Activated CD4-positive, alpha-beta T cell treated with anti-CD3 and anti-CD28 coated beads, Interleukin-2, amount 50 U/mL, for 24 hours (primary cell): ENCODE measurements at places on chromosomes 11 and 22.
A peak's percentile ranks its signal among the peaks of the same experiment; 100 is the strongest.

DNA sequence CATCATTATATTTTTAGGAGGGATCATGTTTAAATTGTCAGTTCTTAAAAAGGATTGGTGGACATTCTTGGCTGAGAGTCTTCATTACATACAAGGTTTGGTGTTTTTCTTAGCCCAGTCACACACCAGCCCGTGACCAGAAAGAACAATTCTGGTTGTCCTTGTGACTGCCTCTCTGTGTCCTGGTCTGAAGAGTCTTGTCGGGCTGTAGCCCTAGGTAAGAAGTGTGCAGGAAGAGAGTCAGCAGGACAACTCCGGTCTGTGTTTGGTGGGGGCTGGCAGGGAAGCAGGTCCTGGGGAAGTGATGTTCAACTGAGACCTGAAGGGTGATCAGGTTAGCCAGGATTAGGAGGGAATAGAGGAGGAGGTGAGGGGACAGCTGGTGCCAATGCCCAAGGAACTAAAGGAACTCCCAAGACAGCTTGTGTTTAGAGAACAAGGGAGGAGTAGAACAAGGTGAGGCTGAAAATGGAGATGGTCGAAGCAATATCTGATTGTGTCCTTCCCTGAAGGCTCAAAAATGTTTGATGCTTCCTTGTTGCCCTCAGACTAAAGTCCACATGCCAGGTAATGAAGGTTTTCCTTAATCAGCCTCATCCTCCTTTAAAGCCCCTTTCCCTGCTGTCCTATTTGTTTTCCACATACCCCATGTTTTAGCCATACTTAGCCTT, 65.3 kb upstream of the ADORA2A start:
- DNase-seq, result no peak

GRCh38 chr11:96309016-96309642, 33.9 kb downstream of the MAML2 start:
- DNase-seq, result no peak

DNA sequence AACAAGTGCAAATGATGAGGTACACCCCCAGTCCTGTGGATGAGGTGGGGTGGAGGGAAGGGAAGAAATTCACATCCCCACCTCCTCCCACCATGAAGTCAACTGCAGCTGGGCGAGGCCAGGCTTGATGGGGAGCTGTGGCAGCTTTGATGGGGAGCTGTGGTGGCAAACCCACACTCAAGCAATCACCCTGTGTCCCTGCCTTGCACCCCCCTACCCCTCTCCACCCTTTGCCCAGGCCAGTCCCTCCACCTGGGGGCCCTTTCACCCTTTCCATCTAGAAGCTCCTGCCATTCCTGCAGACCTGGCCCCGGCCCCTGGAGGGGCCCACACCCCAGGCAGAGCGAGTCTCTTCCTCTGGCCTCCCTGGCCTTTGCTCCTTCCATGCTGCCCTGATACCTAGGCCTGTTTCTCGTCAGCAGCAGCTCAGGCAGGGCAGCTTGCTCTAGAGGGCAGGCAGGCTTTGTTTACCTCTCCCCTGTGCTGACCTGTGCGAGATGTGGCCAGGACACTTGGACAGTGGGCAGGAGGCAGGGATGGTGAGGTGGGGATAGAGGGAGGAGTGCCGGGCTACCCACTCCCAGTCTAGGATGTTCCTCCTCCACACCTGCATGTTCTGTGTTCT, 4.5 kb upstream of the FGF3 start:
- no peak for DNase-seq

DNA sequence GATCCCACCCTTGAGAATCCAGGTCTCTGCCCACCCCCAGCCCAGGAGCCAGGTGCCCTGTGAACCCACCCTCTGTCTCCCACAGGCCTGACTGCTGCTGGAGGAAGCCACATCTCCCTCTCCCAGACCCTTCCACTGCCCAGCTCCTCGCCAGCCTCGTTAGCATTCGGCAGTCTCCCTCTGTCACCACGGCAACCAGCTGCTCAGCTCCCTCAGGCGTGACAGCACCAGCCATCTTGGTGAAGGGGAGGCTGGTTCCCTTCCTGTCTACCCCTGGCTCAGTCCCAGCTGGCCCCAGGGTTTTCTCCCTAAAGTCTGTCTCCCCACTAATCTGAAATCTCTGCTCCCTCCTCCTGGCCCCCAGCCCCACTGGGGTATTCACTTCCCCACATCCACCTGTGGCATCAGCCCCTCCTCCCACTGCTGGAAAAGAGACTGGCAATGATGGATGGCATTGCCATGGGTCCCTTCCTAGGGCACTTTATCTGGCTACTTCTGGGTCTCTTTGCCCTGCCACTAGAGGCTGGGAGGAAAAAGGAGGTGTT, 28.1 kb downstream of the NRXN2 start:
- DNase-seq, result no peak

DNA sequence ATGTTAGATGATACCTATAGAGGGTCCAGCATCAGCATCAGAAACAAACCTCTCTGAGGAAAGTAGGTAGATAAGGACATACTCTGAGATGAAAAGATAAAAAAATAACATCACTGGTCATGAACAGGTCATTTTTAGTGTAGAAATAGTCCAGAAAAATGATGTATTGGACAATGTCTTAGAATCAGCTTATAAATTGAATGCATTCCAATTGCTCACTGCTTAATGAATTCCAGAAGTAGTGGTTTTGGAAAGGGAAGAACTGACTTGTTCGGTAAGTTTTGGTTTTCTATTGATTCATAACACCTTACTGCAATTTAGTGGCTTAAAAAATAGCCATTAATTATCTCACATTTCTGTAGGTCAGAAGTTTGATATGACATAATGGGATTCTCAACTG, 929.5 kb upstream of the CCDC90B start:
- DNase-seq, result no peak

- no peak for DNase-seq
Measured at GRCh38 chr11:96219981-96220623, 122.9 kb downstream of the MAML2 start.

GRCh38 chr22:37218771-37219411, 6.6 kb upstream of the SSTR3 start:
- peak; percentile 74 for DNase-seq

DNA sequence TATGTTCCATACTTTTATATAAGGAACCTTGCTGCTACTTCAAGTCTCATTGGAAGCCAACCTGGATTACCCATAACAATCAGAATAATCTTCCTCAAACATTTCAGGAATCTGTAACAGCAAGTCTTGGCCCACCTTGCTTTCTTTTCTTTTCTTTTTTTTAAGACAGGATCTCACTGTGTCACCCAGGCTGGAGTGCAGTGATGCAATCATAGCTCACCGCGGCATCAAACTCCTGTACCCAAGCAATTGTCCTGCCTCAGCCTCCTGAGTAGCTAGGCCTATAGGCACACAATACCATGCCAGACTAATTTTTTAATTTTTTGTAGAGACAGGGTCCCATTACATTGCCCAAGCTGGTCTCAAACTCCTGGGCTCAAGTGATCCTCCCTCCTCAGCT, 29.3 kb upstream of the PRDM10 start:
- no peak for DNase-seq

- DNase-seq, result no peak
Measured at GRCh38 chr11:118910309-118911112, 15.2 kb downstream of the BCL9L start.

DNA sequence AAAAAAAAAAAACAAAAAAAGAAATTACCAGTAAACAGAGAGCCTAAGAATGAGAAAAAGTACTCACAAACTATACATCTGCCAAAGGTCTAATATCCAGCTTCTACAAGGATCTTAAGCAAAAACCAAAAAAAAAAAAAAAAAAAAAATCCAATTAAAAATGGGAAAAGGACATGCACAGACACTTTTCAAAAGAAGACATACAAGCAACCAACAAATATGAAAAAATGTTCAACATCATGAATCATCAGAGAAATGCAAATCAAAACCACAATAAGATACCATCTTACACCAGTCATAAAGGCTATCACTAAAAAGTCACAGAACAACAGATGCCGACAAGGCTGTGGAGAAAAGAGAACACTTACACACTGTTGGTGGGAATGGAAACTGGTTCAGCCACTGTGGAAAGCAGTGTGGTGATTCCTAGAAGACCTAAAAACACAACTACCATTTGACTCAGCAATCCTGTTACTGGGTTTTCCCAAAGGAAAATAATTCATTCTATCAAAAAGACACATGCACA, 18.3 kb downstream of the MS4A6A start:
- DNase-seq, result no peak

- DNase-seq, result no peak
Measured at GRCh38 chr11:36109850-36110606, 166.2 kb downstream of the LDLRAD3 start.

GRCh38 chr22:23259916-23260644, 79.8 kb downstream of the BCR start:
- DNase-seq, result no peak

GRCh38 chr11:112156956-112157766, 6.7 kb downstream of the IL18 start:
- no peak for DNase-seq

DNA sequence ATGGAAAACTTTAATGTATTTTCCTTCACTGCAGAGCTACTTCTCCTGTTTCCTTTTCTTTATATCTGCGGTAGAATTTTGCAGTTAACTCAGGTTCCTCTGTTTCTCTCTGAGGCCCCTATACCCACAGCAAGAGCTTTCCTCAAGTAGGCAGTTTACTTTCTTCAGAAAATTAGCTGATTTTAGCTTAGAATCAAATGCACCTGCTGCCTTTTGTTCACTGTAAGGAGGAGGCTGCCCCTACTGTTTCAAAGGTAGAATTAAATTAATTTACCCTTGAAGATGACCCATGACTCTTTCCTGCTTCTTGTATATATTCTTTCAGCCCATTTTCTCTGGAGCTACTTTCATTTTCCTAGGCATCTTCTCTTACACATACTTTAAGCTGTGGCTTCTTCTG, 68.7 kb upstream of the GDPD4 start:
- no peak for DNase-seq

- DNase-seq, result no peak
Measured at GRCh38 chr11:8333376-8333775, 69.7 kb upstream of the LMO1 start.

- no peak for DNase-seq
Measured at GRCh38 chr11:120310870-120311269, 14.2 kb upstream of the TLCD5 start.

DNA sequence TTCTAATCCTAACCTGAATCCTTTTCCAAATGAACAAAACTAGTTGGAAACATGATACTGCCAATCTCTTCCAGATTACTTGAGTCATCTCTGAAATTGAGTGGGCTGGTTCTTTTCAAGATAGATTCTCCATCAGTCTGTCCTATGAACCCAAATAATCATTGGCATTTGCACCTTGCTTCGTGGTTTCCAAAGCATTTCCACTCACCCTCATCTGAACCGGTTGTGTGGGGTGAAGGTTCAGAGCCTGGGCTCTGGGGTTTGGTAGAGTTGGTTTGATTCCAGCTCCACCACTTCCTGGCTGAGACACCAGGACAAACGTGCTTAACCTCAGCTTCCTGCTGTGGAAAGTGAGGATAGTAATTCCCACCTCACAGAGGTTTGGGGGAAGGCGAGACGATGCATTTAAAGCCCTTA, 206.4 kb upstream of the E2F8 start:
- DNase-seq, result no peak

DNA sequence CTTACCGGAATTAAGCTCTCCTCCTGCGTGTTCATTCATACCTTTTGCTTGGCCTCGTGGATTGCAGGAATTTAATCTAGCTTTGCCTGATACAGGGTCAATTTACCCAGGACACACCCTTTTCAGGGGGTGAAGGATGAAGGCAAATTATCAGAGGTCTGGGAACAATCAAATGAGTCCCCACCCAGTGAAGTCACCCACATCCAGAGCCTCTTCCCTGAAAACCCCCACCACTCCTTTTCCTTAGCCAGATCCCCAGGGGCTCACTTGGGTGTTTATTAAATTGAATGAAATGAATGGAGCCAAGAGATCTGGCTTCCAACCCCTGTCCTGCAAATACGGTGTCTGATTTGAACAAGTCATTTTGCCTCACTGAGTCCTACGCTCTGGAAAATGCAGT, 31.0 kb upstream of the LIPT2 start:
- DNase-seq, result no peak

DNA sequence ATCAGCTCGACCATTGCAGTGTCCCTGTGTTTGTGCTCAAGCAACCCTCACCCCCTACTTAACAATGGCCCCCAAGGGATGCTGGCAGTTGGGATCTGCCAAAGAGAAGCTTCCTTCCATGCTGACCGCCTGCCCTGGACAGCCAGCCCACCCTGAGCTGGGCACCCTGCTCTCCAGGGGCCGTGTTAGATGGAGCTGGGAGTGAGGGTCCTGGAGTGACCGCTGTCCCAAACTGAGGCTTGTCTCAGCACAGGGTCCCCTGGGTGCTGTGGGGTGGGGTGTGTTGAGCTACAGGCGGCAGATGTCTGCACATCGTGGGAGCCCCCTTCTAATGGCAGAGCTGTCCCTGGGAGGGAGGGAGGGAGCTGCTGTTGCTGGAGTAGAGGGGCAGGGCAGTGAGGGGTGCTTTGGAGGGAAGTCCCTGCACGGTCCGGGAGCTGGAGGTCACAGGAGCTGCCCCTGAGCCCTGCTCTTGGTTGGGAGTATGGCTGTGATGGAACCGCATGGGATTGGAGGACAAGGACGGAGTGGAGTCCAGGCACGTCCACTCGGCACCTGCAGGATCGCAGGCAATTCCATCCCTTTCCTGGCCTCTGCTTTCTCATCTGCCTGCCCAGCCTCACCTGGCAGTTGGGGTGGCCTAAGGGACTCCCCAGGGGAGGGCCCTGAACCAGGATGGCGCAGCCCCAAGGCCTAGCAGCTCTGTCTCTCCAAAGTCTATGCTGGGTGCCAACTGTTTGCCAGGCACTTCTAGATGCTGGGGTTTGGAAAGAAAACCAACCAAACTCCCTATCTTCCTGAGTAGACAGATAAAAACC, 126.3 kb downstream of the ARHGAP8 start:
- DNase-seq, result no peak
